Ascending aorta (tissue), 2 donors: ENCODE measurements at places on chromosomes 6 and 20. TPM values are rescaled to one million over a fixed set of nuclear protein-coding genes. Genes with fewer than 3 reads are reported as not detected.

Gene SAMD5
- 1.3 TPM for total RNA-seq

Gene EDN3
- total RNA-seq: not detected

DNA sequence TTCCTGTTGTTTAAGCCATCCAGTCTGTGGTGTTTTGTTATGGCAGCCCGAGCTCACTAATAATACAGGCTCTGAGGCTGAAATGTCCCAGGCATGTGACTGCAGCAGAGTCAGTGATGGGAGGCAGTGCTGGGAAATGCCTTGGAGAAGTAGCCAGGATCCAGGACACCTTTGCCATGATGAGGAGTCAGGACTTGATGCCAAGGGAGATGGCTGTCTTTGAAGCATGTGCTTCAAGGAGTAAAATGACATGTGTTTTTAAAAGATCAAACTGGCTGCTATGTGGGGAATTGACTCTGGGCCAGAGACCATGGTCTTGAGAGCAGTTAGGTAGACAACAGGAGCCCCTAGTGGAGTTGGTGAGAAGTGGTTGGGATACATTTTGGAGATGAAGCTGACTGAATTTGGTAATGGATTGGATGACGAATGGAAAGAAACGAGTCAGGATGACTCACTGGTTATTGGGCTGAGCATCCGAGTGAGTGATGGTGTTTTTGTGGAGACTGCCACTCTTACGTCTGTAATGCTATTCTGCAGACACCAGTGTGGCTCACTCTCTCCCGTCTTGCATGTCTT is 322.2 kb downstream of the PLCB1 start:
- no peak overlapping the region for H3K27ac ChIP-seq
- H3K4me1 ChIP-seq: no peaks in the 10 kb centered on the region
- DNase-seq: no peak
- no peak overlapping the region for H3K4me3 ChIP-seq

- no peaks in the 10 kb centered on the region for H3K27me3 ChIP-seq
- H3K27ac ChIP-seq: no peak overlapping the region
- H3K36me3 ChIP-seq: no peaks in the 10 kb centered on the region
- H3K4me1 ChIP-seq: no peaks in the 10 kb centered on the region
- no peak overlapping the region for H3K4me3 ChIP-seq
These were observed 92.8 kb downstream of the ATRN start for GRCh38 chr20:3563548-3564177.

DNA sequence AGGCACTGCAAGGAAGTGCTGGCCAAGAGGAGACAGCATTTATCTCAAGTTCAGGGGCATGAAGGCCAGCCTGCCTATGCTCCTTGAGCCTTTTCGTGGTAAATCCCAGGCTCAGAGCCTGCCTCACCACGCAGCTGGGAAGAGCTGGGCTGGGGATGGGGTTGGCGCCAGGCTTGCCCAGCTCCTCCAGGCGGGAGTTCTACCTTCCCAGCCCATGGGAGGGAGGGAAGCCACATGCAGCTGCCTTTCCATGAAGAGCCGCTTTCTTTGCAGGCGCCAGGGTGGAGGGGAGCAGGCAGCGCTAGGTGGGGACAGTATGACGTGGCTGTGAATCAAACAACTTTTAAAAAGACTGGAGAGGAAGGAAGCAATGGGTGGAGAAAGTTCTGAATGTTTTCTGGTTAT is 19.5 kb upstream of the SIRT5 start:
- H3K36me3 ChIP-seq: no peaks in the 10 kb centered on the region
- H3K4me3 ChIP-seq: no peak overlapping the region
- H3K27me3 ChIP-seq: no peaks in the 10 kb centered on the region
- H3K27ac ChIP-seq: no peak overlapping the region
- no peaks in the 10 kb centered on the region for H3K4me1 ChIP-seq

DNA sequence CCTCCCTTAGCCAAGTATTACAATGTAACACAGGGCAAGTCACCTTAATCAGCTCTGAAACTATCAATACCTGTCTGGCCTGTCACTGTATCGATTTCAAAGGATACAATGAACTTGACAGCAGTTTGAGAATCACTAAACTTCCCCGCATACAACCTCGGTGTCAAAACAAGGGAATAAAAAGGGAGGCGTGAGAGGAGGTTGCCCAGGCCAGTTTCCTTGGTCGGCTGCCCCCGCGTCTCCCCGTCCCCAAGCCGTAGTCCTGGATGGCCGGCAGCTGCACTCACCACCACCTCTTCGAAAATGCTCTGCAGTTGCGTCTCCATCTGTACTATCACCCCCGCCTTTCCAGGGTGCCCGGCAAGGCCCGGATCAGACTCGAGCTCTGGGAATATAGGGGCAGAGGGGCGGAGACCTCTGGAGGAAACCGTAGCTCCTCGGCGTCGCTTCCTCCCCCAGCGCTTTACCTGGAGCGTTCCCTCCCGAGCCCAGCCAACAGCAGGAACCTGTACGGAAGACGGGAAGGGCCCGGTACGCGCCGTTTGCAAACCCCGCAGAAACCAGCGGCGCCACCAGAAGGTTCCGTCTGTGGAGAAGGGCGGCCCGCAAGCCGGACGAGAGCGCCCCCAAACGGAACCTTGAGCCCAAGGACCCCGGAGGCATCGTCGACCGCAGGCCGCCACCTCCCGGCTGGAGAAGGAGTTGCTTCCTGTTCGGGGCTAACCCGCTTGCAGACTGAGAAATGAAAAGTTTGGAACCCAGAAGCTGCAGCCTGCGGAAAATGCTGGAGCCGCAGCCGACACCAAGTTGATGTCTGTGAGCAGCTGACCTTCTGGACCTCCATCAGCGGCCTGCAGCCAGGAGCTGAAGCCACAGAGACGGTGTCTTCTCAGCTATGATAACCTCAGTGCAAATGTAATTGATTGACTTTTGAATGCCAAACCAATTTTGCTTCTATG is at the start of gene MED23:
Gene MED23 (minus strand): TSS at position 519 of the 959 bp plus-strand sequence. CDS start 193 bp downstream, at position 326.
- peak within 1 kb of the TSS; percentile 89 for H3K4me3 ChIP-seq
- H3K27me3 ChIP-seq: no peaks in the 10 kb centered on the region
- DNase-seq: peak; percentile 67
- H3K36me3 ChIP-seq: peaks cover 9% of the 10 kb centered on the region

GRCh38 chr6:52788478-52788877 is 15.1 kb downstream of the GSTA1 start:
- H3K36me3 ChIP-seq: no peaks in the 10 kb centered on the region
- no peaks in the 10 kb centered on the region for H3K27me3 ChIP-seq
- no peak overlapping the region for H3K27ac ChIP-seq

DNA sequence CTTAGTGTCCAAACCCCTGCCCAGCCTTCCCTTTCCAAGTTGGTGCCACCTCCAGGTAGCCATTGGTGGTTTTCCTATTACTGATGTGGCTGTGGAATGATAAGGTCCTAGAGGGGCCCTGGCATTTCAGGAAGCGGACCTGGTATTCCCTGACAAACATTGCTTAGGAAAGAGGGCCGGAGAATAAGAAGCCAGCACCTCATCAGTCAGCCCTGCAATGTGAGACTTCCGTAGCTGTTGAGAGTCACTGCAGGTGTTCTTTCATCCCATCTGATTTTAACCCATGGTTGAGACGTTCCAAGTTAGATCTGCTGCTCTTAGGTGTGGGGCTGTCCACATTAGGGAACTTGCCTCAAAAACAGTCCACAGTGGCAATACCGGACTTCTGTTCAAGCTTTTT is 14.8 kb upstream of the NPEPL1 start:
- H3K4me1 ChIP-seq: no peaks in the 10 kb centered on the region
- DNase-seq: no peak
- no peaks in the 10 kb centered on the region for H3K27me3 ChIP-seq
- no peak overlapping the region for H3K27ac ChIP-seq
- no peak overlapping the region for H3K4me3 ChIP-seq
- peaks cover 68% of the 10 kb centered on the region for H3K36me3 ChIP-seq

- H3K27me3 ChIP-seq: no peaks in the 10 kb centered on the region
- H3K4me3 ChIP-seq: no peak overlapping the region
- DNase-seq: no peak
These were observed 93.2 kb upstream of the MAN1A1 start for GRCh38 chr6:119442776-119443184.

GRCh38 chr6:62479697-62480220 is 193.7 kb upstream of the KHDRBS2 start:
- H3K27ac ChIP-seq: no peak overlapping the region
- H3K27me3 ChIP-seq: no peaks in the 10 kb centered on the region
- no peak overlapping the region for H3K4me3 ChIP-seq
- no peak for DNase-seq
- H3K4me1 ChIP-seq: no peaks in the 10 kb centered on the region

- no peak overlapping the region for H3K4me3 ChIP-seq
- no peaks in the 10 kb centered on the region for H3K4me1 ChIP-seq
- H3K27me3 ChIP-seq: no peaks in the 10 kb centered on the region
- no peak overlapping the region for H3K27ac ChIP-seq
- no peaks in the 10 kb centered on the region for H3K36me3 ChIP-seq
These were observed 420.1 kb upstream of the SLC35B3 start for GRCh38 chr6:8855411-8855810.
